Activated CD4-positive, alpha-beta T cell treated with anti-CD3 and anti-CD28 coated beads for 4 hours (primary cell): ENCODE measurements at places on chromosomes 2 and 18.

DNA sequence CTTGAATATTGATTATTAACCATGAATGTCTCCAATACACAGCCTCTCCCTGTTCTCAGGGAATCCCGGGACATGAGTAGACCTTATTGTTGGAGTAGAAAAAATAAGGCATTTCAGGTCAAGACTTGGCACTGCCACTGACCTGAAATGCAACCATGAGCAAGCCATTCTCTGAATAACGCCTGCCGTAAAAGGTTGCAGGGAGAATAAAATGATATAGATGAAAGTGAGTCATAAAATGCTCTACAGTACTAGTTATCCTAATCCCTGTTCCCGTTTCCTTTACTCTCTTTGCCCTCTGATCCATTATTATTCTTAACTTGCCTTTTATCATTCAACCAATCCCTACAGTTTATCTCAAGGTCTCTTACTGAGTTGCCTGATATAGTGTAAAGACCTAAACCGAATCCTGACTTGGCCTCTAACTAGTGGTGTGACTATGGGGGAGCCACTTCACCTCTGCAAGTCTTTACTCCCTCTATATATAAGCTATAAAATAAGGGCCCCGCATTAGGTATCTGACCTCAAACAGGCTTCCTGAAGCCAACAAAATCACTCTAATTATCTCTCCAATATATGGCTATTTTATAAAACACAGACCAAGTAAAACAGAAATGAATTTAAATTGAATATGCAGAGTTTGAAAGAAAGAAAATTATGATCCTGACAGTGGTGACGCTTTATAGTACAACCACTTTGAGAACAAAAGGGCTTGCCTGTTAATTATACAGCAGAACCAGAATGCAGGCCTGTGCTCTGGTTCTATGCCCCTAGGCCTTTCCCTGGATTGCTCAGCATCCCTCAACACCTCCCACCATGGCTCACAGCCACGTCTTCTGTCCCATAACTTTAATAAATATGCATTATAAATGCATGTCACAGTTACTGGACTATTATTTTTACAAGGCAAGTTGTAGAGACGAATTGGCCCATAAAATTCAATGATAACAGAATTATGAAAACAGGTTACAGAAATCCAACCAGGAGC is 183.1 kb downstream of the STK39 start:
- DNase-seq, result no peak

DNA sequence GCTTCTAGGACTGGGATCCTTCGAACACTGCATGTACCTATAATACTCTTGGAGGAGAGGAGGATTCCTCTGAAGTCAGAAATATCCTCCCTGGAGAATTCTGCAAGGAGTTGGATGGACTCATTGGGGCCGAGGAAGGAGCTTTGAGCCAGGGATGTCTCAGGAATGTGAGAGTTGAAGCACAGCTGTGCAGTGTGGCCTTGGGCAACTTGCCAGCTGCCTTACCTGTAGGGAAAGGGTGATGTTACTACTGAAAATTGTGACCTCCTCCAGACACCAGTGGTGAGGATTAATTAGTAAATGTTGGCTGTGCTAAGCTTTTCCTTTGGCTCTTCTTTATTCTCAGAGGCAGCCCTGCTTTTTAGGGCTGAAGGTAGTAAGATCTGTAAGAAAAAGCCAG is 41.4 kb downstream of the FMNL2 start:
- no peak for DNase-seq

- no peak for DNase-seq
Observed at GRCh38 chr18:58512648-58513588, 116.0 kb downstream of the ALPK2 start.

DNA sequence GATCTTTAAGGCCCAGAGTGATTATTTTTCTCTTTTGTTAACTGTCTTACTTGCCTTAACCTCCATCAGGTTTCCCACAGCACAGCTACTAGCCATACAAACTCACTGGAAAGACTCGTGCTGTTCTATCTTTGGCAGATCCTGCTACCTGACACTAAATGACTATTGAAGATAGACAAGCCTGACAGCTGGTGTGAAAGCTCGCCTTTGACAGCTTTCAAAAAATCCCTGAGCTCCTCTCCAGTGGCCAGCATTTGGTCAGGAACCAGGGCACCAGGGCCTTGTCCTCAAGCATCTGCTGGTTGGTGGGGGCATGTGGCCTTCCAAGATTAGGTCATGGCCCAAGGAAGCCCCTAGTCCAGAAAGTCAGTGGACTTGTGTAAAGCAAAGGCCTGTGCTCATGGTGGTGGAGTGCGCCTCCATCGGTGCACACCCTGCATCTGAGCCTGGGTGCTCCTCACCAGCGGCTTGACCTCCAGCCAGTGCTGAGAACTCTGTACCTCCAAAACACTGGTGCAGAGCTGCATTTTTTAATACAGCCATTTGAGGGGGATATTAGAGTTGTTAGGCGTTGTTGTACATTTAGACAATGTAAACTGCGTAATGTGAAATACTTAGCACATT is 158.5 kb downstream of the NCK2 start:
- no peak for DNase-seq

DNA sequence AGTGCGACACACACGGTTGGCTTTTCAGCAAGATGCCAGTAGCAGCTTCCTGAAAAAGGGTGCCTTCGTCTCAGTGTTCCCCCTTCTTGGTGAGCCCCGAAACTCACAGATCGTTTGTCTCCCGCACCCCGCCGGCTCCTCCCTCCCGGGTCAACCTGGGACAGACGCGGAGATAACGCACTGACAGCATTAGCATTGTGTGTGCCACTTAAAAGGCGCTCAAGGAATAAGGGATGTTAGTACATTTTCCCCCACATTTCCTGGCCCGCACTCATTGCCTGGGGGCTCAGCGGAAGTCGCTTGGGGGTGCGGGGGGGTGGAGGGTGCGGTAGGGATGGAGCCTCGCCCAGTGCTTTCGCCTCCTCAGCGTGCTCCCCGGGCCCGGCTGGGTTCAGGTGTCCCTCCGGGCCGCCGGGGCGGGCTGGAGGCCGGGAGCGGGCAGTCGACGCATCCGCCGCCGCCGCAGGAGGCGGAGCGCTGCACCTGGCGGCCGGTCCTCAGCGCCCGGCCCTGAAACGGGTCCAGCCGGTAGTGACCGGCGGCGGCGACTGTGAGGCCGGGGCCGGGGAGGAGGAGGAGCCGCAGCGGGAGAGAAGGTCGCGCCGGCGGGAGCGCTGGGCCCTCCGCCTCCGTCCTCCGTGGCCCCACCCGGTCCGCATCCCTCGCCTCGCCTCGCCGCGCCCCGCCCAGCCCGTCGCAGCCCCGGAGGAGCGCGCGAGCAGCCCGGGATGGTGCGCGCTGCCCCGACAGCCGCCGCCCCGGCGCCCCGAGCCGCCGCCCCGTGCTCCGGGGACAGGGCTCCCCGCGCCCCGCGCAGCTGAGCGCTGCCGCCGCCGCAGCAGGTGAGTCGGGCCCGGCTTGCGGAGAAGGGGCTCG is at the start of gene MFSD6:
Gene MFSD6 (plus strand): TSS at position 694 of the 876 bp plus-strand sequence. CDS start 27,675 bp downstream, outside the sequence.
- peak; percentile 60 for DNase-seq

GRCh38 chr2:30686669-30687068 is 120.6 kb downstream of the CAPN13 start:
- DNase-seq, result no peak

GRCh38 chr2:38032946-38033345 is 43.0 kb downstream of the CYP1B1 start:
- no peak for DNase-seq

DNA sequence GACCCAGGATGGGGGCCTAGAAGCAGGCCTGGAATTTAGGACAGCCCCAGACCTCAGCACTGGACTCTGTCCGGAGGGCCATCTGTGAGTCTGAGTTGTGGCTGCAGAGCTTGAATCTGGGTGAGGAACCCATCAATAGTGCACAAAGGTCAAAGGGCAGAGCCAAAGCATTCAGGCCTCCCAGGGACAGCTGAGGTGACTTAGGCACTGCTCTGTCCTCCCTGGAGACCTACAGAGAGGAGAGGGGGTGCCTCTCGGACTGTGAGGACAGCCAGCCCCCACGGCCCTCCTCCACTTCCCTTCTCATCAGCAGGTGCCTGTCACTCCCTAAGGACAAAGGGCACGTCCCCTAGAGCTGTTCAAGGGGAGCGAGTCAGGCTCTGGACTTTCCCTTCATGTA is 25.1 kb upstream of the PRLH start:
- DNase-seq, result no peak

DNA sequence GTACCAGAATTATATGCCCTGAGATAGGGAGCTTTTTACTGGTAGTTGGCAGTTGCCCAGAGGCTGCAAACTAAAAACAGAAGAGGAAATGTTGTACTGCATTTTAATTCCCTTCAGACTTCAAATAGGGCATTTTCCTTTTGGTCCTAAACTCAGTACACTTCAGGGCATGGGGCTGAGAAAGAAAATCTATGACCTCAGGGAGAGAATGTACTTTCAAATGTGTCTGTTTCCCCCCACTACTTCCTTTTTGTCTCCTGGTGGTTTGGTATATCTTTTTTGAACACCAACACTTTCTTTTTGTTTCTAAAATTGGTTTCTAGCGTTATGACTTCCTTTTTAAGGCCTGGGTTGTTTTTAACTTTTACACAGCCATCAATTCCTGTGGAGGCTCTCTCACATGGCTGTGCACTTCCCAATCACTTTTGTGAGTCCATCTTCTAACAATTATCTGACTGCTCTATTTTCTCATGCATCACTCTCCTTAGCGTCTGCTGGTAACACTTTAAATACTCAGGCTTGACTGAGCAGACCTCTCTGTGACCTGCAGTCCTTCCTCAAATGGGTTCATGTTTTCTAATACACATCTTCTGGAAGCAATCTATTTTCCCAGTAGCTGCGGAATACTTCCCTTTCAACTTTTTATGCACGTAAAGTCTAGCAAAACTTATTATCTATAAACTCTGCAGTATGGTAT is 596.0 kb downstream of the LRP1B start:
- DNase-seq, result no peak

DNA sequence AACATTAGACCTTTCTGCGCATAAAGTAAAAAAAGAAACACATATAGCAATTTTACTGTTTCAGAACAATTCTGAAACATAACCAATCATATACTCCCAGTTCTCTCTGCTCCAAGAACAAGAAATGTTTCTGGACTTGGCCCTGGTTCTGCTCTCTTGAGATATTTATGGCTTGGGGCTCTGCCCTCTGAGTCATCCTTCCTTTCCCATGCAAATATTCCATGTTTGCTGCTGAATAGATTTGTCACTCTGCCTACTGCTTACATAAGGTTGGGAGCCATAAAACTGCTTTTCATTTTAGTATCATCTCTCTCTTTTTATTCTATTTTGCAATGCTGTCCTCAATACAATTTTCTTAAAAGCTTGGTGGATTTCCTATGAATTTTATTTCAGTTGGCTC is 499.6 kb upstream of the ACVR2A start:
- no peak for DNase-seq

GRCh38 chr2:239805043-239805329 is 220.2 kb downstream of the NDUFA10 start:
- DNase-seq, result no peak

DNA sequence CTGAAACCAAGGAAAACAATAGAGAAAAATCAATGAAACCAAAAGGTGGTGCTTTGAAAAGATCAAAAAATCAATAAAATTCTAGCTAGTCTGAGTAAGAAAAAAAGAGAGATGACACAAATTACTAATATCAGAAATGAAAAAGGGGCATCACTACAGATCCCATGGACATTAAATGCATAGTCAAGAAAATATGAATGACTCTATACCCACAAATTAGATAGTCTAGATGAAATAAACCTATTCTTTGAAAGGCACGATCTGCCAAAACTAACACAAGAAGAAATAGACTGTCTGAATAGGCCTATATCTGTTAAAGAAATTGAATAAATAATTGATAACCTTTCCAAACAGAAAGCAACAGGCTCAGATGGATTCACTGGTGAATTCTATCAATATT is 15.2 kb upstream of the DSG3 start:
- DNase-seq, result no peak

DNA sequence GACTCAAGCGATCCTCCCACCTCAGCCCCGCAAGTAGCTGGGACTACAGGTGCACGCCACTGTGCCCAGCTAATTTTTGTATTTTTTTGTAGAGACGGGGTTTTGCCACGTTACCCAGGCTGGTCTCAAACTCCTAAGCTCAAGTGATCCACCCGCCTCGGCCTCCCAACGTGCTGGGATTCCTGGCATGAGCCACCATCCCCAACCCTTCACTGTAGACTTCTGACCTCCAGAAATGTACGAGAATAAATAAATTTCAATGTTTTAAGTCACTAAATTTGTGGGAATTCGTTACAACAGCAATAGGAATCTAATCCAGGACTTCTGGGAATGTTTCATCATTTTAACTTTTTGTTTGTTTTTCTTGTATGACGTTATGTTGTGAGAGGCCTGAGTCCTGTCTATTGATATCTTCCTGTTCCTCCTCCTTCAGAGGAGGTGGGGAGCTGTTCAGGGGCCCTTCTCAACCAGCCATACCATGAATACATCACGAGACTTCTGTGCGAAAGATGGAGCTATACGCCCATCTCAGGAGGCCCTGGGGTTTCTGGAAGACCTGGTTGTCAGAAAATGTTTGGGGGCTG is 40.0 kb downstream of the TEX44 start:
- no peak for DNase-seq

DNA sequence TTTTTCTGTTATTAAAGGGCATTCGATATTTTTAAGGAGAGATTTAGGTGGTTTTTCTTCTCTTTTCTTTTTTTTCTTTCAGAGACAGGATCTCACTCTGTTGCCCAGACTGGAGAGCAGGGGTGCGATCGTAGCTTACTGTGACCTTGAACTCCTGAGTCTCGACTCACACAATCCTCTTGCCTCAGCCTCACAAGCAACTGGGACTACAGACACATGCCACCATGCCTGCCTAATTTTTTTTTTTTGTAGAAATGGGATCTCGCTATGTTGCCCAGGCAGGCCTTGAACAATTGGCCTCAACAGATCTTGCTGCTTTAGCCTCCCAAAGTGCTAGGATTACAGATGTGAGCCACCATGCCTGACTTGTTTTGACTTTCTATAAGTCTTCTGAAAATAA is 26.3 kb downstream of the PMAIP1 start:
- no peak for DNase-seq

- no peak for DNase-seq
Observed at GRCh38 chr18:79818036-79818435, 20.3 kb downstream of the KCNG2 start.

- no peak for DNase-seq
Observed at GRCh38 chr2:233407771-233408181, 53.5 kb downstream of the DGKD start.

GRCh38 chr2:160109939-160110673 is 47.7 kb upstream of the PLA2R1 start:
- DNase-seq, result peak; percentile 47

- DNase-seq, result no peak
Observed at GRCh38 chr2:108444941-108445840, 3.8 kb upstream of the GCC2 start.

GRCh38 chr2:170404846-170405245 is 226.9 kb downstream of the MYO3B start:
- no peak for DNase-seq

DNA sequence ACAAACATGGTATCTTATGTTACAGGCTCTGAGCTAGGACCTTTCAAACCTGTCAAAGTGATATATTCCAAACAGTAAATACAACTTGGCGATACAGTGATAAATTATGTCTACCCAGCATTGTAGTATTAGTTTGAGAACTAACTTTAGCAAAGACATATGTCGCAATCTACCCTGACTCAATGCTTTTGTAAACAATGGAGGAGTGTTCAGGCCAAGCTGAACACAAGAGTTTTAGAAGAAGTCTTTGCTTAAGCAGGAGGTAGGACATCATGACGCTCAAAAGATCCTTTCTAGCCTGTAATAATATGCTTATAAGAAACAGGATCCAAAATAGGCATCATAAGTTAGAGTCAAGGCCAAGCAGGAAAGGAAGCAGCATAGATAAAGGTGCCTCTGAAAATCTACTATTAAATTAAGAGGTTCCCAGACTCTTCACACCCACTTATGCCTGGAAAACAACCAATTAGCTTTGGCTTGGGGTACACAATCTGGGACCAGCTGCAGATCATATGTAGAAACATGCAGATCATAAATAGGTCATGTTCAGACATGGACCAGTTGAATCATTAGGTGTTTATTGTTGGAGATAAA is 132.5 kb downstream of the CSRNP3 start:
- DNase-seq, result no peak
